ENCODE measurements at places on chromosomes 16 and 17.

DNA sequence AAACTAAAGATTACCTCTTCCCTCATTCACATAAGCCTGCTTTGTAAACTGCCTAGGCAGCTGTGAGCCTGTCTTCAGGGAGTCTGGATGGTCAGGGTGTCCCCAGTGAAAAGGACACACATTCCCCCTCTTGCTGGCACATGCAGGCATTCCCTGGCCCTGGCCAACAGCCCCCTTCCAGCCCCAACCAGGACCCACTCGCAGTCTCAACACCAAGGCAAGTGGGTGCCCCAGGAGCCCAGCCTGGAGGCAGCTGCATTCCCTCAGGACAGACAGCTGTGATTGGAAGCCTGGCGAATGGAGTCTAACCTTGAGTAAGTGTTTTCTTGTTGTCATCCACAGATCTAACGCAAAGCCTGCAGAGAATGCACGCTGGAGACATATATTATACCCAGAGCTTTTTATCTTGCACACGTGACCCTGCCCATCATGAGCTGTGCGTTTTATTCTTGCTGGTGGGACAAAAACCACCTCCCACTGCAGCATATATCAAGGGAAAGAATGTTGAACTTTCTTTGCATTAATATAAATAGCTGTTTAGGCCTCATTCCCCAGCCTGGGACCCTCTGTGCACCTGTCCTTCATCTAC, 95.0 kb upstream of the LHX1 start:
- DNase-seq, result no peak

- DNase-seq, result no peak
Observed at GRCh38 chr16:81552743-81553079, 108.1 kb downstream of the CMIP start.

GRCh38 chr17:74502861-74503260, 28.4 kb downstream of the CD300LB start:
- DNase-seq, result no peak

- DNase-seq, result peak; percentile 70
Observed at GRCh38 chr17:44878627-44879221, 20.5 kb downstream of the EFTUD2 start.

- DNase-seq, result no peak
Observed at GRCh38 chr17:55784666-55785065, 33.8 kb downstream of the PCTP start.

- DNase-seq, result no peak
Observed at GRCh38 chr16:24984101-24984500, 31.1 kb downstream of the ARHGAP17 start.

DNA sequence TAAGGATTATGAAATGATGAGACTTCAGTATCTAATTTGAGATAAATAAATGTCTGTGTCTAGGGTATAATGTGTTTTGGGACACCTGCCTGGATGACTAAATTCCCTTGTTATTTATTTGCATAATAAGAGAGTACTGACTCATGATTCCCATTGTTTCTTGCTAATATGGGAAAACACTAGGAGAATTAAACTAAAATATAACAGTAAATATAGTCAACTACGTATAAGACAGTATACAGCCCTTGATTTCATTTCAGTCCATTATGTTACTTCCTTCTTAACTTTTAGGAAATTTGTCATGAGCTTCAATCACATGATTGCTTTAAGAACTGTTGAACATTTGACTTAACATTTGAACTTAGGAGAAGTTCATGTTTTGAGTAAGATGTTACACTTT, 62.4 kb downstream of the VMP1 start:
- peak; percentile 65 for DNase-seq

GRCh38 chr17:79029327-79030009, 5.5 kb downstream of the C1QTNF1 start:
- DNase-seq, result no peak

DNA sequence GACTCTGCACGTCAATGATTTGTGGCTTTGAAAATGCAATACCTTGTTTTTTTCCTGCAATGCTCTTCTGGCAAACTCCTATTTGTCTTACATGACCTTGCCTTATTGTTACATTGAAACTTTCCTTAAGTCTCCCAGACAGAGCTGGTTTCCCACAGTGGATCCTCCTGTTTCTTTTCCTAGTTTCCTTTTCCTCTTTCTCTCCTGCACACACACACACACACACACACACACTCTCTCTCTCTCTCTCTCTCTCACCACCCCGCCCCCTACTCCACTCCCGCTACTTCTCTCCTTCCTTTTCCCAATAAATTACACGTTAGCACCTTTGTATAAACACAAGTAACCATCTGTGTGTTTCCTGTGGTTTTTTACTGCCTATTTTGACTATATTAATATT, 2.3 kb downstream of the ORC6 start:
- DNase-seq, result no peak

- no peak for DNase-seq
Observed at GRCh38 chr16:88701581-88702370, 4.4 kb downstream of the RNF166 start.

DNA sequence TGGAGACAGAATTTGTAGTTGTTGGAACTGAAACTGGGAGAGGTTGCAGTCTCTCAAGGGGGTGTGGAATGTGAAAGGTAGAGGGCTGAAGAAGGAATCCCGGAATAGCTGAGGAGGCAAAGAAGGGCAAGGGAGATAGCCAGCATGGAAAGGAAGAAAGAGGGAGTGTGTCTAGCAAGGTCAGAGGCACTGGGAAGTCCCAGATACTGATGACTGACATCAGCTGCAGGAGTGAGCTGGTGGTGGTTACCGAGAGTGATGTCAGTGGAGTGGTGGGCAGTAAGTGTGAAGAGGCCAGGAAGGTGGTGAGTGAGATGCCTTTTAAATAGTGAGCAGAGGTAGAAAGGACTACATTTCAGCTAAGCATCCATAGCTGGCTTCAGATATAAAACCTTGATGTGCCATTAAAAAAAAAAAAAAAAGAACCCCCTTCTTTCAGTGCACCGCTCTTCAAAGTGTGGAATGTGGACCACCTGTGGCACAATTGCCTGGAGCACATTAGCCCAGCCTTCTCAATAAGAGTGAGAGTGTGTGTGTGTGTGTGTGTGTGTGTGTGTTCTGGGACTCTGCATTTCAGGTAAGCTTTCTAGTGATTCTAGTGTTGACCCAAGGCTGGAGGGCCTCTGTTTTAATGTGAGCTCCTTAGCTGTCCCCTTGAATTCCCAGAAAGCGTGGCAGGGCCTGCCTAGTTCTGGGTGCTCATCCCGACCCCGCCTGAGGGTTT, 8.5 kb downstream of the PRMT7 start:
- DNase-seq, result no peak

GRCh38 chr17:61863801-61864126, 436 bp upstream of the BRIP1 start:
- DNase-seq, result no peak

GRCh38 chr17:17345686-17346427, 42.7 kb downstream of the NT5M start:
- DNase-seq, result no peak

GRCh38 chr17:78383725-78384471, 5.4 kb downstream of the PGS1 start:
- peak; percentile 69 for DNase-seq

DNA sequence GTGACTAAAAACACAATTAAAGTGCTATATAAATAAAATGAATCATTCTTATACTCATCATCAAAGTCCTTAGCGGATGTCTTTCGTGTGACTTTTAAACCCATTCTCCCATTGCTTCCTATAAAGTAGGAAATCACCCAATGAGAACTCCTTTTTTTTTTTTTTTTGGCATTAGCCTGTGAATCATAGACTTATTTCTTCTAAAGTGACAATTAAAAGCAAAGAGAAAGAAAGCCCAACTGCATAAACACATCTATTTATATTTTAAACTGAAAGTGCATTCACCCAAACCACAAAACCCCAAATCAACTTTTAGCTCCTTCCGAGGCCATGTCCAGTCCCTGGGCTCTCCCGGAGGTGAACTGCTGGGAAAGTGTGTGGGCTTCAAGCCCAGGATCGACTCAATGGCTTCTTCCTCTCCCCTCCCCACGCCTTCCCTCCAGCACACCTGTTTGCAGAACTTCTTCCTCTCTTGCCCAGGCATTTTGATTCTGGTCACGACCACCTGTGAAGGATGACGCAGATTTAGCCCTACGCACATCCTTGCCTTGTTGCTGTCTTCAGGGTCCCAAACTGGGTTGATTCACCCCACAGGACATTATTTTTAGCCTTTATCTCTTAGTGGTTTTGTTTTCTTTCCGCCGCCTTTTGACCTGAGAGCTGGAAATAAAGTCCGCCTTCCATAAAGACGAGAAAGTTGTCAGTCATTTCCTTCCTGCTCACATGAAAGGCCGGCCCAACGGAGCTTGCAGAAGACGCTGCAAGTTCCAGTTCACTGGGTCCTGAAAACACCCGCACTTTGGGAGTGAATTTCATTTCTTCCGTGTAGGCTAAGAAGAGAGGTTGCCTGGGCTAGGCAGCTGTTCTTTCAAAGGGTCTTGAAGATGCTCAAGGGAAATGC, 166.8 kb downstream of the MAP2K6 start:
- DNase-seq, result peak; percentile 47

GRCh38 chr17:10727192-10727591, 2.6 kb downstream of the TMEM220 start:
- DNase-seq, result no peak

DNA sequence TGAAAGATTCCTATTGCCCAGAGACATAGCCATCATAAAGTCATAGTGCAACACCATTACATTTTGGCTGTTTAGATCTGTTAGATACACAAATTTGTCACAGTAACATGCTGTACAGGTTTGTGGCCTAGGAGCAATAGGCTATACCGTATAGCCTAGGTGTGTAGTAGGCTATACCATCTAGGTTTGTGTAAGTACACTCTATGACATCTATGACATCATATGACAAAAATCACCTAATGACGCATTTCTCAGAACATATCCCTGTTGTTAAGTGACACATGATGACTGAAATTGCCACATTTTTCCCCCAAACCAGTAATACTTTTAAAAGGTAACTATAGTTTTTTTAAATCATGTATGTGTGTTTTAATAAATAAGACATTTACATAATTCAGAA, 43.3 kb downstream of the NLK start:
- no peak for DNase-seq

DNA sequence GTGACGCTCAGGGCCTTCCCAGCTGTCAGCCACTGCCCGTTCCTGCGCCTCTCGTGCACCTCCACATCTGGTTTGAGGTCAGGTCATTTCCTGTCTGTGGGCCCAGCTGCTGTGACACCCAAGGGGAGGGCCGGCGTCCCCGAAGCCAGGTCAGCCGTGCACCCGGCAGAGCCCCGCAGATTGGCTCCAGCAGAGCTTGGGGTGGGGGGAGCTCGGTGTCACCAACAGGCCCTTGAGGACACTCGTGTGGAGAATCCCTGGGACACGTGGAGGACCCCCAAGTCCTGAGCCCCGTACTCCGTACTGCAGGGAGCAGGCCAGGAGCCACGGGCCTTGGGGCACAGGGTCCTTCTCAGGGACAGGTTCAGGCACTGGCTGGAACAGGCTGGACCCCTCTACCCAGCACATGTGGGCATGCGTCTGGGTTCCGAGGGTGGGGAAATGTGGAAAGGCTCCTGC, 4.8 kb downstream of the SPATA2L start:
- DNase-seq, result no peak

GRCh38 chr16:5323284-5324141, 225.9 kb upstream of the EEF2KMT start:
- peak; percentile 3 for DNase-seq

DNA sequence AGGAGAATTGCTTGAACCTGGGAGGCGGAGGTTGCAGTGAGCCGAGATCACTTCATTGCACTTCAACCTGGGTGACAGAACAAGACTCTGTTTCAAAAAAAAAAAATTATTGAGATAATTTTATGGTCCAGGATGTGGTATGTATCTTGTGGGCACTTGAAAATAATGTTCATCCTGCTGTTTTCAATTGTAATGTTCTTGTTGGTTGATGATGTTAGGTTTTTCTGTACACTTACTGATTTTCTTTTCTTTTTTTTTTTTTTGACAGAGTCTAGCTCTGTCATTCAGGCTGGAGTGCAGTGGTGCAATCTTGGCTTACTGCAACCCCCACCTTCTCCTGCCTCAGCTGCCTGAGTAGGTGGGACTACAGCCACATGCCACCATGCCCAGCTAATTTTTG, 29.7 kb downstream of the TBX21 start:
- no peak for DNase-seq

DNA sequence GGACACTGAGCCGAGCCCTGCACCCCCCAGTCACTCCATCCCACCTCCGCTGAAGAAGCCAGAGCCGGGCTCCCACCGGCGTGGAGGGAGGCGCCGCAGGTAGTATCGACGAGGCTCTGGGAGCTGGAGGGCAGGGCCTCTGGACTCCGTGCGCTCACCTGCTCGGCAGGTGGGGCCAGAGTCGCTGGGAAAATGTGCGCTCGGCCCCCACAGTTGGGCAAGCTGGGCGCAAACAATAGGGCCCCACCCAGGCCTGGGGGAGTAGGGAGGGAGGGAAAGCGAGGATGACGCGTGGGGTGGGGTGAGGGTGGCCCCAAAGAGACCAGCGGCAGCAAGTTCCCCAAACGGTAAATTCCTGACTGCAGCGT, 668 bp downstream of the JUP start:
- DNase-seq, result no peak

DNA sequence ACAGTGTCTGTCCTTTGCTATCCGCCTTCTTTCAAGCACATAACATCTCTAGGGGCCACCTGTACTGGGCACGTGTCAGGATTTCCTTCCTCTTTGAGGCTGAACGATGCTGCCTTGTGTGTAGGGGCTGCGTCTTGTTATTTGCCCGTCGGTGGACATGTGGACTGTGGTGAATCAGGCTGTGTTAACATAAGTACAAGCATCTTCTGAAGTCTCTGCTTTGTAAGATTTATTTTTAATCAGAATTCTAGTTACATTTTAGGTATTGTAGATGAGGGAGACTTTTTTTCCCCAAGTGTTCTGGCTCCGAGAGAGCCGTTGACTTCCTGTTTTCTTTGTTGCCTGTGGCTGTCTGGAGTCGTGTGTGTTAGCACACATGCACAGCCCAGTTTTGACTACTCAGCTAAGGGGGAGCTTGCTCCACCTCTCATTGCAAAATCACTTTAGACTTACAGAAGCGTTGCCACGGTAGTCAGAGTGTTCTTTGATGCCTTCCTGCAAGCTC, 26.1 kb downstream of the SPG7 start:
- peak; percentile 76 for DNase-seq

- no peak for DNase-seq
Observed at GRCh38 chr17:69344939-69345338, 18.0 kb upstream of the ABCA5 start.

- peak; percentile 55 for DNase-seq
Observed at GRCh38 chr16:77191259-77191969, 424 bp downstream of the MON1B start.

GRCh38 chr16:85309656-85310587, 197.7 kb upstream of the CIBAR2 start:
- DNase-seq, result peak; percentile 88
